Keratinocyte (primary cell): ENCODE measurements at places on chromosomes 16 and 17. TPM values are rescaled to one million over a fixed set of nuclear protein-coding genes. Genes with fewer than 3 reads are reported as not detected.
A peak's percentile ranks its signal among the peaks of the same experiment; 100 is the strongest.

DNA sequence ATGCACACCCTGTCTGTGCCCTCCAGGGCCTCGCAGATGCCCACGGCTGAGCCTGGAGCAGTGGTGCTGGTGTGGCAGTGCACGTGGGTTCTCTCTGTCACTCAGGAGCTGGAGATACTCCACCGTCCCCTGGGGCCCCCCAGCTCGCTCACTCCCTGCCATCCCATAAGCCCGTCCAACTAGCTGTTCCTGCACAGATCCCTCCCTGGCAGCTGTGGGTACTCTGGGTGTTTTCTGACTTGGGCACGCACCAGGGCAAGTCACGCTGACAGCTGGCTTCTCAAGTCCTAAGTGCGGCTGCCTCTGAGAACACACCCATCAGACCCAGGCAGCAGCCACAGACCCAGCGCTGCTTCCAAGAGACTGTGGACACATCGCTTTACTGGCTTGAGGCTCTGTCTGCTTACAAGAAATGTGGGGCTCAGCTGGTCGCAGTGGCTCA is 25.4 kb upstream of the ITGB4 start:
- peaks cover 98% of the 10 kb centered on the region for H3K4me1 ChIP-seq
- peaks cover 12% of the 10 kb centered on the region for H3K36me3 ChIP-seq
- no peak for DNase-seq
- peak overlapping the region; percentile 86 for H3K27ac ChIP-seq
- no peak overlapping the region for H3K4me3 ChIP-seq

DNA sequence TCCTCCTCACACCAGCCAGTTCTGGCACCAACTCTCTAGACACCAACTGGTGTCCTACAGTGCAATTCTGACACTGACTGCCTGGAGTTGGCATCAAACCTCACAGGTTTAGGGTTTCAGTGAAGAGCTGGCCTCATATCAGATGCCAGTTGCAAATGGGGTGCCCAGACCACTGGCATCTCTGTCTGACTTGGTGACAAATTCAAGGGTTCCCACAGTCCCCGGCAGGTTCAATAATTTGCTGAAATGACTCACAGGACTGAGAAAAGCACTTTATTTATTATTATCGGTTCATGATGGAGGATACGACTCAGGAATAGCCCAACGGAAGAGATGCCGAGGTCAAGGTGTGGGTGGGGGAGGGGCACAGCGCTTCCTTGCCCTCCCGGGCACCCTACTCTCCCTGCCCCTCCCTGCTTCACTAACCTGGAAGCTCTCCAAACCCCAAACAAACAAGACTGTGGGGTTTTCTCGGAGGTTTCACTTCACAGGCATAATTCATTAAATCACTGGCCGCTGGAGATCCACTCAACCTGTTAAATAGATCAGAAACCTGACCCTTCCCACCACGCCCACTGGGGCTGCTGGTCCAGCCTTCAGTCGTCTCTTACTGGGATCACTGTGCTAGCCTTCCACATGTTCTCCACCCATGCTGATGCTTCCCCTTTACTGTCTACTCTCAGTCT is 1.7 kb upstream of the NLRP1 start:
- no peak for DNase-seq
- no peaks in the 10 kb centered on the region for H3K27me3 ChIP-seq

DNA sequence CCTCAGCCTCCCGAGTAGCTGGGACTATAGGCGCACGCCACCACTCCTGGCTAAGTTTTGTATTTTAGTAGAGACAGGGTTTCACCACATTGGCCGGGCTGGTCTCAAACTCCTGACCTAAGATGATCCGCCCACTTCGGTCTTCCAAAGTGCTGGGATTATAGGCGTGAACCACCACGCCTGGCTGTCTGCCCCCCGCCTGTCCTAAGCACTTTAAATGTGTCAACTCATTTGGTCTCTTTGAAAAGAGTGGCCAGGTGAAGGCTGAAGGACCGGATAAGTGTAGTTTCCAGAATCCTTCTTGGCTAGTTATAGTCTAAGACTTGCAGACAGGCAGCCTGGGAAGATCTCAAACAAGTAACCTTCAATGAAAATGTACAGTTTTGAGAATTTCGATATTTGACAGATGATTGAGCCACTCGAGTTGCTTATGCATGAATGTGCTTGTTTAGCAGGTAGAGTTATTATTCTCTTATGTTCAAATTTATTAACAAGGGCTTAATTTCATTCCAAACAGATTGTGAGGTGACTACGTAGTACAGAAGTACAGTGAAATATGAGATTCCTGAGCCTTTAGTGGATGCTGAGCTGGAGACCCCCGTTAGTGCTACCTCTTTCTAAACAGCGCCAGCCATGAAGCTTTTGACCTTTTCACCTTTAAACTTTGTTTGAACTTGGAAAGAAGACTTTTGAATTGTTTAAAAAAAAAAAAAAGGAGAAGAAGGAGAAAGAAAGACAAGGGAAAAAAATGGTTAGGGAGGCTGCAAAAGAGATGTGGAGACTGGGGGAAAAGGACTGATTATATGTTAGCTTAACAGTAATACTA is 164.4 kb upstream of the TBX2 start:
- H3K4me3 ChIP-seq, result no peak overlapping the region
- H3K36me3 ChIP-seq, result no peaks in the 10 kb centered on the region
- no peak for DNase-seq
- H3K27me3 ChIP-seq, result no peaks in the 10 kb centered on the region

DNA sequence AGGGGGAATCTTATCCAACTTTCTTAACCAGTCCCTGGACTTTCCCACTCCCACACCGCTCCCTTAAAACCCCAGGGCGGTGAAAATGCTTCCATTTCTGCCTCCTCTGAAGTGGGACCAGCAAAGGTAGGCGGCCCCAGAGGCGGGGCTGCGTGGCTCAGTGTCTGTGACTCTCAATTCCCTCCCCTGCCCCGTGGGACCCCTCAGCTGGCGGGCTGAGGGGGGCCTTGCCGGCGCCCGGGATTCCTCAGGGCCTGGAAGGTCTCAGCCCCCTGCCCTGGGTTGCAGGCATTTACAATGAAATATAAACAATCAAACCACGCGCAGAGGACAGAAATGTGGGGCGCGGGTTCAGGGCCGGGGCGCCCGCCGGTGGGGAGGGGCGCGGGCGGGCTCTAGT is 3.6 kb downstream of the SOST start:
- H3K4me3 ChIP-seq, result no peak overlapping the region
- H3K4me1 ChIP-seq, result peaks cover 34% of the 10 kb centered on the region
- no peaks in the 10 kb centered on the region for H3K36me3 ChIP-seq
- DNase-seq, result no peak

- H3K4me3 ChIP-seq, result no peak overlapping the region
- H3K4me1 ChIP-seq, result no peaks in the 10 kb centered on the region
- peaks cover 7% of the 10 kb centered on the region for H3K27me3 ChIP-seq
Measured at GRCh38 chr17:77609553-77610517, 348.7 kb upstream of the TNRC6C start.

AANAT gene
- polyA plus RNA-seq, result not detected in 3 replicates

DNA sequence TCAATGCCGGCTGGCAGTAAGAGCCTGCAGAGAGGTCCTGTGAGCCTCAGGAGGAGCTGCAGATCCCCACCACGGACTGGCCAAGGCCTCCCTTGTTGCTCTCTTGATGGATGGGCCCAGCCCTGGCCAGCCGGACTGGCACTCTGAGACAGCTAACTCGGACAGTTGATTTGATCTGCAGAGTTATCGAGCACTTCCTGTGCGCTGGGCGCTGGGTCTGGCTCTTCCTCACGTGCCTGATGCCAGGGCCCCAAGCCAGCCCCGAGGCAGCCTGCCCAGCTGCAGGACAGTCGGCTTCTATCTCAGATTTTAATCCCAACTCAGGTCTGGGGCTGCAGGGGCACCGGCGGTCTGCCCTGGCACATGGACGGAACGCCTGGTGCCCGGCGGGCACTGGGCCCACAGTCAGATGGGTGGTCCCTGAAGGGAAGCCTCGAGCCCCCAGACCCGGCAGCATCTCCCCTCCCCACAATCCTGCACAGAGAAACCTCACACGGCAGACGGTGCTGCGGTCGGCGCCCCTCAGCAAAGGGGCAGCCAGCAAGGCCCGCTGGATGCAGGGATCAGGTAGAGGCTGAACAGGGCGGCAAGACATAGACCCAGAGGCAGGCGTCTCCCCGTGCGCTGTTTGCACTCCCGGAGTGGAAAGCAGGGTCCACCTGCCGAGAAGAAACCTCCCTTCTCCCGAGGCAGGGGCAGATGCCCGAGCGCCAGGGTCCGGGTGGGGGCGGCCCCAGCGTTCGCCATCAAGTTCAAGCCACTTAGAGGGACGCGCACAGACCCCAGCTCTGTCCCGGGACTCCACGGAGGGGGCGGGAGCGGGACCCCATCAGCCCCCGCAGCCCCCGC is 34.0 kb downstream of the TIMM22 start:
- H3K4me3 ChIP-seq, result no peak overlapping the region
- no peaks in the 10 kb centered on the region for H3K36me3 ChIP-seq
- no peaks in the 10 kb centered on the region for H3K4me1 ChIP-seq
- H3K27me3 ChIP-seq, result no peaks in the 10 kb centered on the region

PIK3R5 gene
- polyA plus RNA-seq, result 0.03 to 0.04 TPM in 2 of 3 replicates, not detected in the other

DNA sequence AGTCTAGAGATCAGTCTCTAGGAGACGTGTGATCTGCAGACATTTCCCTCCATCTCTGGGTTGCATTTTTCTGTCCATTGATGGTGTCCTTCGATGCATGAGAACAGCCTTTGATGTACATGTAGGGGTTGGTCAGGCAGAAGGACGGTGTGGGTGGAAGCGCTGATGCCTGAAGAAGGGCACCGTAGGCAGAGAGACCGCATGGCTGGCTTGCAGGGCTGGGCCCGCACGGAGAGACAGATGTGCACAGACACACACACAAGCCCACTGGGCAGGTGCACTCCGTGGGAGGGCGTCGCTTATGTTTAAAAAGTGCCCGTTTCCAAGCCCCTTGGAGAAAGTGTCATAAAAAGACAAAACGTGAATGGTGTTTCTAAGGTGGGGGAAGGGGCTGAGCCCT is 15.7 kb upstream of the WFIKKN1 start:
- DNase-seq, result no peak
- no peak overlapping the region for H3K27ac ChIP-seq
- H3K36me3 ChIP-seq, result no peaks in the 10 kb centered on the region

- H3K4me1 ChIP-seq, result no peaks in the 10 kb centered on the region
- no peaks in the 10 kb centered on the region for H3K27me3 ChIP-seq
- H3K4me3 ChIP-seq, result no peak overlapping the region
- DNase-seq, result no peak
- H3K36me3 ChIP-seq, result no peaks in the 10 kb centered on the region
- no peak overlapping the region for H3K27ac ChIP-seq
Measured at GRCh38 chr16:82945420-82946101, 318.8 kb downstream of the CDH13 start.

DNA sequence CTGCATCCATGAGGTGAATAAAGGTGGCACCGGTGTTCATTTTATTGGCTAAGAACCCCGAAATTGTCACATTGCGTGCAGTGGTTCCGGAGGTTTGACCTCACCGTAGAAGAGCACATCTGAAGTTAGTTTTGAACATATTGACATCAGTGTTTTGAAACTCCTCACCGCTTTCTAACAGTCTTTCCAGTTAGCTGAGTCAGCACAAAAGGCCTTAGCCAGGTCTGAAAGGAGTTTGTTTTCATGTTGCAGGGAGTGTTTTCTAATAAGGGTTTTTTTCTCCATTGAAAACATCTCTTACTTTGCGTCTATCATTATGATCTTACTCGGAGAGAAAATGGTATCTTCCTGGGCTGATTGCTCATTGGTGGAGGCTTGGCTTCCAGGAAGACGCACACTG is 174.5 kb upstream of the HSBP1 start:
- H3K27me3 ChIP-seq, result no peaks in the 10 kb centered on the region
- DNase-seq, result no peak
- H3K4me1 ChIP-seq, result no peaks in the 10 kb centered on the region
- H3K36me3 ChIP-seq, result no peaks in the 10 kb centered on the region
- no peak overlapping the region for H3K27ac ChIP-seq

DNA sequence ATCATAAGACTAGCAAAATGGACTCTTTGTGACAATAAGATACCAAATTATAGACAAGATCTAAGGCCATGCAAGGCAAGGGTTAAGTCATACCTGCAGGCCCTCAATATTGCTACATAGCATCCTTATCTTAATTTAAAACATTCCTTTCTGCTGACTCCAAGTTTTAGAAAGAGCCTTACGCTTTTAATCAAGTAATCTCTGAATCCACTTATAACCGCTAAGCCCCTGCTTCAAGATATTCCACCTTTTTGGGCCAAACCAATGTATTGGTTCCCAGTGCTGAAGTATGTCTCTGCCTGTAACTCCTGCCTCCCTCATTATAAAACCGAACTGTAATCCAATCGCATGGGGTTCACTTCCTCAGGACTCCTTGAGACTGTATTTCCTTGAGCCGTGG is 255.4 kb downstream of the PHKB start:
- no peak overlapping the region for H3K27ac ChIP-seq
- H3K4me1 ChIP-seq, result peaks cover 26% of the 10 kb centered on the region
- no peak for DNase-seq
- H3K4me3 ChIP-seq, result no peak overlapping the region
- no peaks in the 10 kb centered on the region for H3K27me3 ChIP-seq

DNA sequence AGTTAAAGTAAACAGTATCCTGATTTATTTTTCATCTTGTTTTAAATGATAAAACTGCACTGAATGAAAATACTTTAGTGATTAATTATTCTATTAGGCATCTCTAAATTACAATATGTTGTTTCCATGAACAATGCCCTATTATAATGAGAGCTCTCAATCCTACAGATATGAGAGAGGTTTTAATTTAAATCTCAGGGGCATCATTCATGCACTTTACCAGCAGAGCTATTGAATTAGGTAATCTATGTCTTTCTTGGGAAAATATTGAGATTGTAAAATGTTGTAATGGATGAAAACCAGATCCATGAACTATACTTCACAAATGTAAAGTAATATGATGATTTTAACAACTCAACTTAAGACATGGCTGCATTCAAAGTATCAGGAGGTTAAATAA is 103.8 kb downstream of the ADAMTS18 start:
- H3K4me3 ChIP-seq, result no peak overlapping the region
- no peaks in the 10 kb centered on the region for H3K27me3 ChIP-seq
- no peak overlapping the region for H3K27ac ChIP-seq
- no peaks in the 10 kb centered on the region for H3K4me1 ChIP-seq

DNA sequence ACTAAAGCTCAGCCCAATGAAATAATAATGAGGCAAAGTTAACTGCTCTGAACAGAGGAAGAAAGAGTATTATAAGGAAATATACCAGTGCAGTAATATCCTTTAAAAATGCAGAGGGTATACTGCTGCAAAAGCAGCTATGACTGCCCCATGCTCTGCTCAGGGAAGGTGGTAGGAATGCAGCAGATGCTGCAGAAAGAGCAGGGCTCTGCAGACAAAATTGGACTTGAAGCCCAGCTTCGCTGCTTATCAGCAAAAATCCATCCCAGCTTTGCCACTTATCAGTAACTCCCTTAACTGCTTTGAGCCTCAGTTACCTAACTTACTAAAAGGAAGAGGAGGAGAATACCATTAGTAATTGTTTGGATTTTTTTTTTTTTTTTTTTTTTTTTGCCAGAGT is 533.8 kb upstream of the CDH5 start:
- no peak overlapping the region for H3K4me3 ChIP-seq
- H3K4me1 ChIP-seq, result no peaks in the 10 kb centered on the region
- DNase-seq, result no peak

ANKFN1 gene
- polyA plus RNA-seq, result 0.06 to 0.12 TPM (median 0.08 TPM) in 3 replicates
